Stimulated activated CD8-positive, alpha-beta memory T cell treated with anti-CD3 and anti-CD28 coated beads, Interleukin-7, amount 100 ng/mL, for 4 hours (primary cell): ENCODE measurements at places on chromosomes 12 and 14.
A peak's percentile ranks its signal among the peaks of the same experiment; 100 is the strongest.

GRCh38 chr12:20472102-20472782 is 103.9 kb downstream of the PDE3A start:
- DNase-seq, result no peak

GRCh38 chr12:58980768-58981167 is 60.5 kb upstream of the LRIG3 start:
- DNase-seq, result no peak

DNA sequence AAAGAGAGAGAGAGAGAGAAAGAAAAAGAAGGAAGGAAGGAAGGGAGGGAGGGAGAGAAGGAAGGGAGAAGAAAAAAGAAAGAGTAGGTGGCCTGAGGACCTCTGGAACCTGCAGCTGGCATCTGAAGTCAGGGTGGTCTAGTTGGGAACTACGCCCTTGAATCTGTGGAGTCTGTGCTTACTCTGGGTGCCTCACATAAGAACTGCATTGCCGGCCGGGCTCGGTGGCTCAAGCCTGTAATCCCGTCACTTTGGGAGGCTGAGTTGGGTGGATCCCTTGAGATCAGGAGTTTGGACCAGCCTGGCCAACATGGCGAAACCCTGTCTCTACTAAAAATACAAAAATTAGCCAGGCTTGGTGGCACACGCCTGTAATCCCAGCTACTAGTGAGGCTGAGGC is 10.0 kb upstream of the NRDE2 start:
- DNase-seq, result no peak

DNA sequence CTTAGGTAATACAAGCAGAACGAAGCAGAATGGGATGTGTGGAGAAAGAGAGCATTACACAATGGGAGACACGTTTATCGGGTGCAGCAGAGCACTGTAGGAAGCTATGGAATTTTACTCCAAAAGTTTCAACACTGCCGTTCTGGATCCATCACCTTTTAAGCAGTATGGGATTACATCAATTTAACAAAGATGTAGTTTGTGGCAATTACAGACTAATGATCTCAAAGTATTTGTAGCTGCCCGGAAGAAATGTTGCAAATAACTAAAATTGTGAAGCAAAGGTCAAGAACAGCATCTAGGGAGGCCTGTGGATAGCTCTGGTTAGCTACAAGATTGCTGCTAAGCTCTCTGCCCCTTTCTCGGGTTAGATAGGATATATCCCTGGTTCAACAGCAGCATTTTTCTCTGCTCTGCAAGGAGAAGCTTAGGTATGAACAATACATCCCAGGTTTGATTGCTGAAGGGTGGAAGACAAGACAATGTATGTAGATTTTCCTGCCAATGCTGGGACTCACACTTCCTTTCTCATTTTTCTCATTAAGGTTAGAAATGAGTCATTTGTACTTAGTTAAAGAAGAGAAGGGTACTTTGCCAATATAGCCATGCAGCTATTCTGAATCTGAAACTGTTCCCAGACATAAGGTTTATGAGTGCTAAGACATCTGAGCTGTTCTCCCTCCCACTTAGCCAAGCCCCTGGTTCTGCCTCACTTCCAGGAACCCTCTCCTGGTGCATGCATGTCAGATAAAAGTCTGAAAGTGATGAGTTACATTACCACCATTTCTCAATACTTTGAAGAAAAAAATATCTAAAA is 75.0 kb upstream of the HIF1A start:
- DNase-seq, result peak; percentile 27

DNA sequence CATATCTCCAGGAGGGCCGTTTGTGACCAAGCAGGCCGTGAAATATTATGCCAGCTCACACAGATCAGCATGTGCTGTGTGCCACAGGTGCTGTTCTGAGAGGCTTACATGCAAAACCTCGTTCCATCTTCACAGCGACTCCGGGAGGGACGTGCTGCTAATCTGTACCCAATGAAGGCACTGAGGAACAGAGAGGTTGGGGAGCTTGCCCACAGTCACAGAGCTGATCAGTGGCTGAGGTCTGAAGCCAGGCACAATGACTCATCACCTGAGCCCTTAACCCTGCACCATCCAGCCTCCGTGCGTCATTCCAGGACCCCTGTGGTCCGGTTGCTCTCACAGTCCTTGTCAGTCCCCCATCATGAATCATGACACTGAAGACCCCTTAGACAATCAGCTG is 66.7 kb downstream of the SLC6A12 start:
- no peak for DNase-seq

DNA sequence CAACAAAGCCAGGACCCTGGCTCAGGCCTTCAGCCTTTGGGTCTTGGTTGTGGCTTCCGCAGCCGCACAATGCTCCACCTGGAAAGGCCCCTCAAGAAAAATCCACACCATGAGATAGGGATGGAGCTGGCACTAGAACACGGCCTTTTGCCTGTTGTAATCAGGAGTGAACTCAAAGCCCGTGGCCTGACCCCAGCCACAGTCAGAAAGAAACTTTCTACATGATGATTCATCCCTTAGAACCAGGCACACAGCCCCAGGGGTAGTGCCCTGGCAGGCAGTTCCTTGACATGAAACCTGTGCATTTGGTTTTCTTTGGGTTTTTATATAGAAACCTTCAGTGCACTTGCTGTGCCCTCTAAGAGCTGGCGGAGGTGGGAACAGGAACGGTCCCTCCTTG is 5.1 kb downstream of the CLMN start:
- no peak for DNase-seq

- DNase-seq, result no peak
Observed at GRCh38 chr14:87252103-87252502, 740.9 kb downstream of the GALC start.

GRCh38 chr14:65413739-65414045 is 1.2 kb downstream of the FUT8 start:
- no peak for DNase-seq

DNA sequence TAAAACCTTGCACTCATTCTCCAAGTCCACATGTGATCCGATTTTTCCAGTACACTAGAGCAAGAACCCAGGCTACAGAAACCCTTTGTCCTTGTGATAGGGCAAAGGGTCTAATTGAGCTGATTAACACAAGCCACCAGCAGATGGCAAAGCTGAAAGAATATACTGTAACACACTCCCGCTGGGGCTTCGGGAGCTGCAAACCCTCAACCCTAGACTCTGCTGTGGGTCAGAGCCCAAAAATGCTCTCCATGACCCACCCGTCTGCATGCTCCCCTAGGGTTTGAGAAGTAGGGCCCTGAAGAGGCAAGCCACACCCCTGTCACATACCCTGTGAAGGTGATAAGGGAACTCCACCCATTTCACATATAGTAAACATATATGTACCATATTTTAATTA is 33.6 kb upstream of the PCNX1 start:
- no peak for DNase-seq

- no peak for DNase-seq
Observed at GRCh38 chr12:43267818-43268217, 284.2 kb downstream of the ADAMTS20 start.

DNA sequence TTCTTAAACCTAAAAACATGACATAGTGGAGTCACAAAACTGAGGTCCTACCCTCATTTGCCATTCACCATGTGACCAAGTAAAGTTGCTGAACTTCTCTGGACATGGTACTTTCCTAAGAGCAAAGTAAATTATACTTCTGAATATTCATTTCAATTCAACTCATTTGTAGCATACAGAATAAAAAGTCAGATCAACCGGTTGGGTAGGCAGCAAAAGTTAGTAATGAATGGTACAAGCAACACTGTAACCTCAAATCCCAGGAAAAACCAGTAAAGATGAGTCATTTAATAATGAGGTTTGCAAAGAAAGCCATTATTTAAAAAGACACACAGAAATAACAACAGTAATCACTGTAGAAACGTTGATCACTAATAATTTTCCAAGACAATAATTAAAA is 8.7 kb downstream of the POLE2 start:
- DNase-seq, result no peak

DNA sequence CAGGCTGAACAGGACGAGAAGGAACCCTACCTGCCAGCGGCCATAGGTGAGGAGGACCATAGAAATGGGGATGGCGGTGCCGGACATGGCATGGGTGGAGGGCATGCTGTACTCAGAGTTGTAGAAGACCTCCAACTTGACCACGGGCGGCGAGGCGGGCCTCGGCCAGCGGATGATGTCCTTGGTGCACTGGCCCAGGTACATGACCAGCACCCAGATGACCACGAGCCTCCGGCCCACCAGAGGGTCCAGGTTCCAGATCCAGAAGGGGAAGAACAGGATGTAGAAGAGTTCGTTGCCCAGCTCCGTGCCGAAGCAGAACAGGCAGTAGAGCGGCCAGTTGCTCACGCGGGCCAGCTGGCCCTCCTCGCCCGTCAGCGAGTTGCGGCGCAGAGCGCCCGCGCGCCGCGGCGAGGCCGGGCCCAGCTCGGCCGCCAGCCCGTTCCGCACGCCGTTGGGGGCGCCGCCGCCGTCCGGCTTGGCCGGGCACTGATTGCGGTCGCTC is 582 bp downstream of the SGPP1 start:
- DNase-seq, result no peak

GRCh38 chr14:60171690-60172089 is 6.5 kb upstream of the DHRS7 start:
- DNase-seq, result no peak

- DNase-seq, result no peak
Observed at GRCh38 chr12:5487948-5488625, 56.2 kb downstream of the NTF3 start.

- no peak for DNase-seq
Observed at GRCh38 chr12:117003883-117004404, 93.2 kb downstream of the FBXW8 start.

DNA sequence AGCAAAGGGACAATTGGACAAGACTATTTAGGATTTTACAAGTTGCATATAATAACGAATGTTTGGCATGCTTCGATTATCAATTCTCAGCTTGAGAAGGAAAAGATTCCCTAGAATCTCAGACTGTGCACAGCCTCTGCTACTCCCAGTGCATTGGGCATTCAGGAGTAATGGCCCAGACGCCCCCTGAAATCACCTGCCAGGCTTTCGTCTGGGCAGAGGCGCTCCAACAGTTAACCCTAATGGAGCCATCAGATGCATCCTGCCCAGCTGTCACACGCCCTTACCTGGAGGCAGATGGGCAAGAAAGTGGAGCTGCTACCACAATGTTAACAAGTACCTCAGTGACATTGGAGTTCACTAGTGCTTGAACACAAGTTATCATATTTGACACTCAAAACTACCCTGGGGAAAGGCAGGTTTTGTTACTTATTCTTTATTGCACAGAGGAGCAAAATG is 927 bp upstream of the LRP6 start:
- no peak for DNase-seq

DNA sequence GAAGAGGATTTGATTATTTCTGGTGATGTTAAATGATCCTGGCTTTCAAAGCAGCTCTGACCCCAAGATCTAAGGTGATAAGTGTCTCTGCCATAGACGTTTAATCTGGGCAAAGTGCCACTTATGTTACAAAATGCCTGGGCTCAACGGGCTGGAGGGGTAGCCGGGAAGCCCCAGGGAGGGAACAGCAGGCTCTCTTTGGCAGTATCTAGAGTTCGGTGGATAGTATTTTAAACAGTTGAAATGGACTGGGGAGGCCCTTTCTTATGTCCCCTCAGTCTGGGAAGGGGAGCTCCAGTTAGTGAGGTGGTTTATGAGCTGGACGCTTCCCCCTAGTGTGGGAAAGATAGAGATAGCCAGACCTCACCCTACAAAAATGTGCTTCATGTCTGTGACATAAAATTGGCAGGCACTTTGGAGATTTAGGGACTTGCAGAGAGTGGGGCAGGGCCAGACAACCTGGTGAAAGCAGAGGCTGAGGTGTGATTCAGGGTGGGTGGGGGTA is 5.5 kb upstream of the HOXC11 start:
- no peak for DNase-seq

- DNase-seq, result no peak
Observed at GRCh38 chr14:72869407-72870329, 24.2 kb downstream of the DPF3 start.

- DNase-seq, result no peak
Observed at GRCh38 chr12:27924350-27925135, 48.0 kb downstream of the PTHLH start.

DNA sequence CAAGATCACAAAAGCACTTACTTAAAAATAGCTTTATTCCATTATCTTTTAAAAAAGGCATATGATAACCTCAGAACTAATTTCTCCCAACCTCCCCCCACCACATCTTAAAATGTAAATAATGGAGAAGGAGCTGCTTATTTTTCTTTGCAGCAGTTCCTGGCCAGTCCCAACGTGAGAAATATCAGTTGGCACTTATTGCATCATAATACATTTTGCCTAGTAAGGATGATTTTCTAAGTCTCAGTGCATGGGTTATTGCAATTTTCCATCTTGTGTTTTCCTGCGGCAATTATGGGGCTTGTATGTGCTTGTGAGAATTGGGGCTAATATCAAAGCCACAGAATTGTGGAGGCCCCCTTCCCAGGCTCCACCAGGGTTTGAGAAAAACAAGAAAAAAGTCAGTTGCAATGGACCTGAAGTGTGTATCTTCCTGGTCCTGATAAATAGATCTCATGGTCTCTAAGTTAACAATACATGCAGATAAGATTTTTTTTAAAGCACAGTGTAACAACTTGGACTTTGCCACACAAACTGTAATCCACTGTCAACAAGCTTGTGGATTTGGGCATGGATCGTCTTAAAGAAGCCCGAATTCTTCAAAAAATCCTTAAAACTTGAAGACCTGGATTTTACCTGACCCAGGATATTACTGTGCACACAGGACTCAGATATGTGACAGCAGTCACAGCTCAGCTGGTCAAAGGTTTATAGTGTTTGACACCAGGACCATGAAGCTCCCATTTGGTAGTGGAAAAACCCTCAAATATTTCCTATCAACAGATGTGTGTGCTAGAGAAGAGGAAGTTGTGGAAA is 2.8 kb upstream of the WSB2 start:
- no peak for DNase-seq

DNA sequence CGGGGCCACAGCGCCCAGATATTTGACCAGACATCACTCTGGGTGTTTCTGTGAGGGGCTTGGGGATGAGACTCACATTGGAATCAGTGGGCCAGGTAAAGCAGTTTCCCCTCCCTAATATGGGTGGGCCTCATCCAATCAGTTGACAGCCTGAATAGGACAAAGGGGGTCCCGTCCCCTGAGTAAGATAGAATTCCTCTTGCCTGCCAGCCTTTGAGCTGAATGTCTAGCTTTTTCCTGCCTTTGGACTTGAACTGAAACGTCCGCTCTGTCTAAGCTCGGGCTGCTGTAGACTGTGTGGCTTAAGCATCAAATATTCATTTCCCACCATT is 88.8 kb upstream of the DIO3 start:
- no peak for DNase-seq

DNA sequence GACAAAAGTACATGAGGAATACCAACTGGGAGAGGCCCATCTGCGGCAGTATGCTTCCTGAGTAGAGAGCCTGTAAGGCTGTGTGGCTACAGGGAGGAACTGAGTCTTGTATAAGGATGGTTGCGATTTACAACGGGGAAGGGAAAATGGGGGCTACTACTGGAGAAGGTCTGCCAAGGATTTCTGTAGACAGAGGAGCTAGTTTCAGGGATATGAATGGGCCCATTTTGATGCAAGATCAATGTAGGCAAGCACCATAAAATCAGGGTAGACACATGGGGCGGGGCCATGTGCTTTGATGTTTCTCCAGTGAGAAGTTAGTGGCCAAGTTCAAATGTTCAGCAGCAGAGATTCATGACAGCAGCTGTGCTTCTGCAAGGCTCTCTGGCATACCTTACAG is 149.4 kb downstream of the GPR65 start:
- DNase-seq, result no peak

- no peak for DNase-seq
Observed at GRCh38 chr14:60658909-60659585, 9.8 kb upstream of the SIX1 start.
